Urinary bladder (tissue), 4 donors: ENCODE measurements at places on chromosomes 1 and 21.

DNA sequence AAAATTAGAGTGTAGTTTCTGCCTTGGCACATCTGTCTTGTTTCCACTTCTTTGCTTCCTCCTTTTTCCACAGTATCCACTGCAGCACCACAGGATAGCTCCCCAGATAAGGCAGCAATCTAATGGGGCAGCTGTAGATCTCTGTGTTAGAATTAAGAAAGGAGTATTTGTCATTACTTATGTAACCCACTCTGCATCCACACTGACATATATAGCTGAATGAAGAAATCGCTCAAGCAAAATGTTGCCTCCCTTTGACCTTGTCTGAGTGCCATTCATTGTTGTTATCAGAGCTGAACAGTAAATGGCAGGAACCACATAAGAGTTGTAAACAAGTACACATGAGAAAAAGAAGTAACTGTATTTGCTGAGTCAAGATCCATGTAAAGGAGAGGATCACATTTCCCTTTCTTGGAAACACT is 45.9 kb upstream of the DPH5 start:
- DNase-seq = no peak

DNA sequence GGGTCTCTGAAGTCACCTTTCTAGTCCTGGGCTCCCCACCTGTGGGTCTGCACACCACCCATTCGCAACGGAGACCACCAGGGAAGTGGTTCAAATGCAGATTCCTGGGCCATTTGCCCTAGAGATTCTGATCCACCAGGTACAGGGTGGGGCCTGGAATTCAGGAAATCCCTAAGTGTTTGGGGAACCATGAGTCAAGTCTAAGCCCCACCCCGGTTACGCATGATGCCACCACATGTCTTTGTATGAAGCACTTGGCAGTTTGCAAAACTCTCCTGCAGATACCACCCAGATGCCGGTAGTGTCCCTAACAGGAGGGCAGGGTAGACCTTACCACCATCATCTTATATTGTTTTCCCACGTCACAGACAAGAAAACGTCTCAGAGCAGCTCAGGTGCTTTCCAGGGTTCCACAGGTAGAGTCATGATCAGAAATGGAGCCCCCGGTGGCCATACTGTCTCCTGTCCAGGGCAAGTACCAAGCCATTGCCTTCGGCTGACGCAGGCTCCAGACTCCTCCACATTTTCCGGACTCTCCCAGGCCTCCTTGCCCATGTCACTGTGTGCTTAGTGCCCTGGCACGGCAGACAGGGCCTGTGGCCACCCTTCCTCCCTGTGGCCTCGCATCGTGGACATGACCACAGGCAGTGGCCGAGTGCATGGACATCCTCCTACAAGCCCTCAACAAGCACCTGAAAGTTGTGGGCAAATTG is 89.2 kb upstream of the TMEM51 start:
- DNase-seq = no peak

DNA sequence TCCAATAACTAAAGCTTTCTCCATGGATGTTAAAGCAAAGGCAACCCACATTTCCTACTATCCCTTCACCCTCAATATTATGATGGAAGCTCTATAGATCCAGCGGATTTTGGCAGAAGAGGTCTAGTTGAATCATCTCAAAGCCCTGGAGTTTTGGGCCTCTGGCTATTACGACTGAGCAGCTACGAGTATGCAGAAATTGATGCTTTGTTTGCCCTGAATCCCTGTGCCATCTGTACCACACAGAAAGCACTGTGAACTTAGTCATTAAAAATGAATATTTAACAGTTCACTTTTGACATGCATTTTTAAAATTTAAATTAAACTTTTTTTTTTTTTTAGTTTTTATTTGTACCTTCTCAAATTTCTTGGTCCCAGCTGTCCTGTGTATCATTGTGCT is 705.4 kb upstream of the PTBP2 start:
- no peak for DNase-seq

DNA sequence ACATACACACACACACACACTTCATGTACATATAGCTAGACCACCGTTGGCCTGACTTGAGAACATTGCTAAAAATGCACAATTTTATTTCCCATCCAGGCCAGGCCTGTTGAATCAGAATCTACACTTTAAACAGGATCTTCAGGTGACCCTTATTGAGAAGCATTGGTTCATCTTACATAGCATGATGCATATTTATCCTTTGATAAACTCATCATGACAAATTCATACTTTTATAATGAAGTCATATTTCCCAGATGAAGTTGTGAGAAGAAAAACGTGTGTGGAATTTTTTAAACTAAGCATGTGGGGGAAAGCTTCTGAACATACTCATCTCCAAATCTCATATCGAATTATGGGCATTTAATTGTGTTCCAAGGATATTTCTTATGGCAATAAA is 877.7 kb downstream of the MRPL39 start:
- DNase-seq = no peak

DNA sequence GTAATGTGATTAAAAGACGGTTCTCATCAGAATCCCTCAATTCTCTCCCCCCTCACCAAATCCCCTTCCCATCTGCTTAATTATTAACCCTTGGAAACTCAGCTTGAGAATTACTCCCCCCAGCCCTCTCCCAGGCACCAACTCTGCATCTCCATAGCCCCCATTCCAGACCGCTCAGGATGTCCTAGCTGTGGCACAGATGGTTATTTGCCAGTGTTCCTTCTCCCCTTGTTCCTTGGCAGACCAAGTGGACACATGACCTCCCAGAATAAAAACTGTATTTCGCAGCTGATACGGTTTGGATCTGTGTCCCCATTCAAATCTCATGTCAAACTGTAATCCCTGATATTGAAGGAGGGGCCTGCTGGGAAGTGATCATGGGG is 14.6 kb downstream of the HENMT1 start:
- DNase-seq = no peak

GRCh38 chr21:44862869-44863685 is 10.4 kb downstream of the PTTG1IP start:
- no peak for DNase-seq
